ENCODE measurements at places on chromosomes 6 and 20. TPM values are rescaled to one million over a fixed set of nuclear protein-coding genes. Genes with fewer than 3 reads are reported as not detected.

Gene MAK
- not detected for total RNA-seq

DNA sequence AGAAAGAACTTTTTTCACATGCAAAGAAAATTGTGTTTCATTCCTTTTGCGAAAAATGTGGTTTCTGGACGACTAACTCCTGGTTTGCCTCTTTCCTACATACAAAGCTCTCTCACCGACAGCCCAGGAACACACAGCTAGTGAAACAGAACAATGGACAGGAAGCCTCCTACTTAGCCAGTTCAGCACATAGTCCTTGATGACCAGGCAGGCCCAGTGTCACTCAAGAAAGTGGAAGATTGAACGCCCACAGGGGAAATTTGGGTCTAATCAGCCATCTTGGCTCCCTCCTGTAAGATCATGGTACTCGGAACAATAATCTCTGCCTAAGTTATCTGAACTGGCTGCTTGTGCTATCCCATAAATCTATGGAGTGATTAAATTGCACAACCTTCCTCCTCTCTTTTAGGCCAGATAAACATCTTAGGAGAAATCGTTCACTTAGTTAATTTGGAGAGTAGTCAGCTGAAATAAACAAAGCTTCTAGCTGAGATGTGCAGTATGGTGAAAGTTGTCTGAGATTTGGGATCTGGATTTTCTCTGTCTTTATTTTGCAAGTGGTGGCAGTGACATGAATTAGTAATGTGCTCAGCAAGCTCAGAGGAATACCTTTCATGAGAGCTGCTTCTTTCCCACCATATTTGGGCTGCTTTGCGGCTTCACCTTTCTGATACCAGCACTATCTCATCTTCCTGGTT lies 147.0 kb downstream of the MTFR2 start:
- DNase-seq = no peak

Gene NTSR1
- total RNA-seq = 0.08 TPM

DNA sequence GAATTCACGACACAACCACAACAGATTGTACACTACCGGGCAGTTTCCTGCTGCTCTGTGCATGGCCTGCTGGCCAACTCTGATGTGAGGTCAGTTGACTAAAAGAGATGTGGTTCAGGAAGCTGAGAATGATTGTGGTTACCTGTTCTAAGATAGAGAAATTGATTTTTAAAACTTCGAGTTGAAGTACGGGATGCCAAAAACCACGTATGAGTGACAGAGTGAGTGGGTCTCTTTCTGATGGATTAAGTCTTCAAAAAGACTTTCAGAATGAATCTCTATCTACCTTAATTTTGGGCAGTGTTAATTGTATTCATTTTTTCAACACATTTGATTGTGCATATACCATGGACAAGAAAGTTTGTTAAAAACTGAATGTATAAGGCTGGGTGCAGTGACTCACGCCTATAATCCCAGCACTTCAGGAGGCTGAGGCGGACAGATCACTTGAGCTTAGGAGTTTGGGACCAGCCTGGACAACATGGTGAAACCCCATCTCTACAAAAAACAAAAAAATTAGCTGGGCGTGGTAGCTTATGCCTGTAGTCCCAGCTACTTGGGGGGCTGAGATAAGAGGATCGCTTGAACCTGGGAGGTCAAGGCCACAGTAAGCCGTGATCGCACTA lies 121.2 kb downstream of the SGK1 start:
- DNase-seq = no peak

- no peak for DNase-seq
Measured at GRCh38 chr20:5470458-5470857, 153.7 kb upstream of the PROKR2 start.
